ENCODE measurements at places on chromosomes 1 and 21.

- DNase-seq = no peak
- no peak overlapping the region for H3K27ac ChIP-seq
- no peaks in the 10 kb centered on the region for H3K27me3 ChIP-seq
- H3K4me3 ChIP-seq = no peak overlapping the region
- peaks cover 6% of the 10 kb centered on the region for H3K4me1 ChIP-seq
- no peaks in the 10 kb centered on the region for H3K36me3 ChIP-seq
Observed at GRCh38 chr1:63595435-63595834, 2.2 kb downstream of the PGM1 start.

DNA sequence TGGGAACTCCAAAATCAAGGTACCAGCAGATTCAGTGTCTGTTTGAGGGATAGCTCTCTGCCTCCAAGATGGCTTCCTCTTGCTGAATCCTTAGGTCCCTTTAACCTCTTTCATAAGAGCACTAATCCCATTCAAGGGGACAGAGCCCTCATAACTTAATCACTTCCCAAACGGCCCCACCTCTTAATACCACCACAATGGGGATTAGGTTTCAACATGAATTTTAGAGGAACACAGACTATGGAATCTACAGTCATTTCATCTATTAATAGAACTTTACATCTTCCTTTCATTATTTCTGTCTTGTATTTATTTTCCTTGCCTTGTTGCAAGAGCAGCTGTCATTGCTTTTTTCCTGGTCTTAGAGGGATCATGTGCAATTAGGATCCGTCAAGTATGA lies 30.3 kb downstream of the HOOK1 start:
- no peak overlapping the region for H3K27ac ChIP-seq
- no peaks in the 10 kb centered on the region for H3K4me1 ChIP-seq
- no peak overlapping the region for H3K4me3 ChIP-seq
- no peaks in the 10 kb centered on the region for H3K36me3 ChIP-seq

GRCh38 chr1:29123053-29123886 lies 433 bp downstream of the TMEM200B start:
- H3K27me3 ChIP-seq = no peaks in the 10 kb centered on the region
- H3K27ac ChIP-seq = peak overlapping the region; percentile 84
- no peaks in the 10 kb centered on the region for H3K36me3 ChIP-seq
- peak overlapping the region; percentile 81 for H3K4me3 ChIP-seq
- H3K4me1 ChIP-seq = peaks cover 17% of the 10 kb centered on the region

- no peak for DNase-seq
- H3K27ac ChIP-seq = peak overlapping the region; percentile 70
- peaks cover 5% of the 10 kb centered on the region for H3K27me3 ChIP-seq
- H3K4me1 ChIP-seq = peaks cover 18% of the 10 kb centered on the region
- no peak overlapping the region for H3K4me3 ChIP-seq
- H3K36me3 ChIP-seq = no peaks in the 10 kb centered on the region
Observed at GRCh38 chr1:30756545-30757351, 826 bp downstream of the LAPTM5 start.

DNA sequence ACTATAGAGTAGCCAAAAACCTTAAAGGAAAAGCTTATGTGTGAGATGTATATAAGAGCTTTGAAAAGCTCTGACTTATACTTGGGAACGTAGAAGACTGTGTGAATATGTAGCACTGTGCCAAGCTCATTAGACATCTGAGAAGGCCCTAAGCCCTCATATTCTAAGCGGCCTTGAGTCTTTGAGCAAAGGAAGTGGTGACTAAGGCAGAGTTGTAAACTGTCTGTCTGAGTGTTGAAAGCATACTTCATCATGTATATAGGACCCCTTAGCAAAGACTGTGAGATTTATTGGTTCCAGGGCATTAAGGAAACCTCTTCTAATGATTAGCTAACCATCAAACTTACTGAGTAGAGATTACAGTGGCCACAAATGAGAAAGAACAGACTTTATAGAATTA lies 153.3 kb upstream of the LYPLAL1 start:
- no peak for DNase-seq
- H3K27ac ChIP-seq = no peak overlapping the region
- no peaks in the 10 kb centered on the region for H3K27me3 ChIP-seq
- no peak overlapping the region for H3K4me3 ChIP-seq
- H3K36me3 ChIP-seq = no peaks in the 10 kb centered on the region
- peaks cover 5% of the 10 kb centered on the region for H3K4me1 ChIP-seq

GRCh38 chr1:94909486-94909885 lies 17.4 kb downstream of the CNN3 start:
- H3K27ac ChIP-seq = peak overlapping the region; percentile 79
- H3K4me1 ChIP-seq = peaks cover 63% of the 10 kb centered on the region
- H3K4me3 ChIP-seq = no peak overlapping the region
- DNase-seq = no peak
- H3K36me3 ChIP-seq = peaks cover 24% of the 10 kb centered on the region
- H3K27me3 ChIP-seq = no peaks in the 10 kb centered on the region

Data from osteocyte (in vitro differentiated cells).